ENCODE measurements at places on chromosomes 13 and 19. TPM values are rescaled to one million over a fixed set of nuclear protein-coding genes. Genes with fewer than 3 reads are reported as not detected.

DNA sequence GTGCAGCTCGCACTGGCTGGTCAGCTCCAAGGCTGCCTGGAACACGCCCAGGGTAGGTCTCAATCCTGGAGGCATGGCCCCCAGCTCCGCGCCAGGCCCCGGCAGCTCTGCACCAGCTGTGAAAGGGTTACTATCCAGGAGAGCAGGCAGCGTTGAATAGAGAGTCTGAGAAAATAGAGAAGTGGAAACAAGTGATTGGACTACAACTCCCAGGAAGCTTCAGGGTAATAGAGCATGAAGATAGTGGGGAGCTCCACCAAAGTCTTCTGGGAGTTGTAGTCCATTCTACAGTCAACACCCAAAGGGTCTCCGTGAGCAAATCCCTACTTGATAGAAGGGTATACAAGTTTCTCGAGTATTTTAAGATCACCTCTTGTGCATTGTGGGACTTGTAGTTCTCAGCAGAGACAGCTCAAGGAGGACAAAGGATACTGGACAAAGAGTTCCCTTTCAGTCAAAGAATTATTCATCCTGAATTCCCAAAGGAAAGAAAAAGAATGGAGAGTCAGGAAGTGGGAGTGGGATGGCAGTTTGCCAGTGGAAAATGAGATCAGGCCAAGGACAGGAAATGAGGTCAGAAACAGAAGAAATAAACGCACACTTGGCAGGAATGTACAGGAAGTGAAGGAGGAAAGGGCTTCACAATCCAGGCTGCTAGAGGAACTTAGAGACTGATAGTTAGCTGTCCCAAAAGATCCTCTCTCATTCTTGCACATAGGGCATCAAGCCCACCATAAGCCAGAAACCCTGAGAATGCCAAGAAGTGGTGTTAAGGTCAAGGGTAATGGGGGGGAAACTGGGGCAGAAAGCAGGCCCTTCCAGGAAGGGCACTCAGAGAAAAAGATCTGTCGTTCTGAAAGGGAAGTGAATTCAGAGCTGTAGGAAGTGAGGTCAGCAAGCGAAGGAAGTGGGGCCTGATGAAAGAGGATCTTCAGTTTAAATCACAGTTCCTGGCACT, 5.5 kb upstream of the MAMSTR start:
- peak; percentile 74 for DNase-seq

DNA sequence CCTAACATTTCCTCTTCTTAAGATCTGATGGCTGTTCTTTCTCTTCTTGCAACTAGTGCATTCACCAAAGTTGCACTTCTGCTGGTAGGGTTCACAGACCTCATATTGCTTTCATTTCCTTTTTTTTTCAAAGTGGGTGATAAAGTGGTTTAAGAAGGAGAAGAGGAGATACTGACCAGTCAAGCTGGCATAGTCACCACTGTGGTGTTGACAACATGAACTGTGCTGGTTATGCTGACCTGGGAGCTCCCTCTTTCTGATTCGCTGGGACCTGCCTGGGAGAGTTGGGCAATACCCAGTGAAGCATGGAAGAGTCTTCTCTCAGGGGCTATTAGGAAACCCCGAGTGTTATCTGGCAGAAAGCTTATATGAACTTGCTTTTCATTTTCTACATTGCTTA, 222.9 kb downstream of the SLITRK5 start:
- DNase-seq = no peak

TYROBP gene
- not detected for total RNA-seq

NTF4 gene
- total RNA-seq = not detected

NUMBL gene
- 10.8 TPM for total RNA-seq

AZU1 gene
- total RNA-seq = 0.35 TPM

ZNF224 gene
- total RNA-seq = 16.2 TPM

DNA sequence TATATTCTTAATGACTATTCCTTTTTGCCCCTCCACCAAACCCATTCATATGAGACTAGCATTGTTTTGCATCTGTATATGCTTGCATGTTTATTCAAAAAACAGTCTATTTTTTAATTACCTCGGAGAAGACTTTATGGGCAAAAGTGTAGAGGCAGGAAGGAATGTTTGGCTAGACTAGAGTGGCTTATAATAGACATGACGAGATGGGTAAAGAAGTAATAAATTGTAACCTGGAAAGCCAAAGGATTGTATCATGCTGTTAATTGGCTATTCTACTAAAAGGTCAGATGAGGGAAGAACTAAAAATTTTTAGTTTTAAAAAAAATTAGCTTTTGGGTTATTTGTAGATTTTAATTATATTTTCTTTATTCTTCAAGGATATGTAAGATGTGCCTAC, 91.1 kb downstream of the FNDC3A start:
- DNase-seq = no peak

HIPK4 gene
- total RNA-seq = not detected

DNA sequence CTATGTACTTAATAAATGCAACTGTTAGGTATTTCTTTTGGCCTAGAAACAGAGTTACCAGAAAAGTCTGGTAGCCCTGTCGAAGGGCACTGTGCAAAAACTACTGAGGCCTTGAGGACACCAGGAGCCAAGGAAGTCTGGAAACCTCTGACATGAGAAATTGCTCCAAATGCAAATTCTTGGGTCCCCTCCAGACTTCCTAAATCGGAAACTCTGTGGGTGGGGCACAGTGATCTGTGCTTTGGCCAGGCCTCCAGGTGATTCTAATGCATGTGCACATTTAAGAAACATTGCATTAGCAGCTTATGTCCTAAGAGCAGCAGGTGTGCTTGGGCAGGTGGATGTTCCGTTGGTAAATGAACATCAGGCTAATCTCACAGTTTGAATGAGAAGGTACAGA, 50.0 kb downstream of the STARD13 start:
- no peak for DNase-seq

GRCh38 chr13:76711550-76712182, 174.5 kb downstream of the KCTD12 start:
- no peak for DNase-seq

SLC10A2 gene
- total RNA-seq = not detected

GRCh38 chr13:110245416-110245899, 61.5 kb downstream of the COL4A1 start:
- no peak for DNase-seq

ZFP36 gene
- 15.1 TPM for total RNA-seq

DNA sequence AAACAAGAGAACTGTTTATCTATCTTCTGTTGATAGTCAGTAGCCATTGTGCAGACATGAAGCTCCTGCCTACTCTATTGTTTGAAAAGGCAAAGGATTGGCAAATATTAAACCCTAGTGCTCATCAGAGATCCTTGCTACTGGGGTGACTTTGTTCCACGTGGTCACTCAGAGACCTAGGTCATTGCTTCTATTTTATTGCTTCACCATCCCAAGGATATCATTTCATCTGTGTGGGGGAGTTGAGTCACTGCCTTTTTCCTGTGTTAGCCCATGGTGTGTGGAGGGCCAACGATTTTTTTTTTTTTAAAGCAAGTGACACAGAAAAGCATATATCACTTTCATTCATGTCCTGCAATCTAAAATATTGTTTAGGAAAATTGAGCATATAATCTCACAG, 254.1 kb upstream of the RXFP2 start:
- DNase-seq = no peak

- no peak for DNase-seq
Measured at GRCh38 chr13:72952529-72953141, 106.2 kb upstream of the KLF5 start.

PGLYRP2 gene
- total RNA-seq = not detected

- no peak for DNase-seq
Measured at GRCh38 chr13:76116751-76117360, 480.7 kb downstream of the LMO7 start.

ZNF471 gene
- total RNA-seq = 0.98 TPM

OR7A5 gene
- not detected for total RNA-seq

- no peak for DNase-seq
Measured at GRCh38 chr13:74644229-74644628, 510.0 kb upstream of the KLF12 start.

KIR2DL1 gene
- total RNA-seq = not detected

Data from NCI-H460 (cell line).